ENCODE measurements at places on chromosomes 2 and 18.

- DNase-seq = no peak
Observed at GRCh38 chr2:33022989-33023727, 76.4 kb downstream of the LTBP1 start.

DNA sequence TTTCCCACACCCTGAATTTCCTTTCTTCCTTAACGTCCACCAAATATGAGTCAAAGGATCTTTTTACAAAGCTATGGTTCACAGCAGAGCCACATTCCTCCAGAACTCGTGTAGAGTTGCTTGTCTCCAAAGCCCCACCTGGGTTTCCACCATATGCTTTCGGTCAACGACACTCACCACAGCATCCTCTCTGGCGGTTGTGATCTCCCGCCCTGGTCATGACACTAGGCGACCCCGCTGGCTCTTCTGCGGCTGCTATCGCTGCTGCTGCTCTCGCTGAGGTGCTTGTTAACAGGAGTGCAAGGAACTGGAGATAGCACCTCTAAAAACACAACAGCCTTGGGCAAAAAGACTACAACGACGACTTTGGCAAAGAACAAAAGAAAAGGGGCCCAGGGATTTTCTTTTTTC, 340 bp downstream of the SLC40A1 start:
- DNase-seq = peak; percentile 66

DNA sequence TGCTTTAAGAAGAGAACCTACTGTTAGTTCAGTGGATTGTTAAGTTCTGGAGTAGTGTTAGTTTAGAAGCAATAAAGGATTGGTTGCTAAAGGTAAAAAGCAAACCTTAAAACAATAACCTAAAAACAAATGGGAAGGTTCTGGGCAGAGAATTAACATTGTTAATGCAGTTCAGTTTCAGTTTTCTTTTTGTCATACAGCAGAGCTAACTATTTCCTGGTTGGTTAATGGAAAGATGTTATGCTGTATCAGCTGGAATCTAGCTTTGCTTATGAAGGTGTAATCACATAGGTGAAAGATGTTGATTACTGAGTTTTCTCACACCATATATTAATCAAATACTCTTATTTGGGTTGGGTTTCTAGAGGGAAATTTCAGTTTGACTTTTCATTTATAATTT, 23.8 kb downstream of the SMAD4 start:
- DNase-seq = no peak

DNA sequence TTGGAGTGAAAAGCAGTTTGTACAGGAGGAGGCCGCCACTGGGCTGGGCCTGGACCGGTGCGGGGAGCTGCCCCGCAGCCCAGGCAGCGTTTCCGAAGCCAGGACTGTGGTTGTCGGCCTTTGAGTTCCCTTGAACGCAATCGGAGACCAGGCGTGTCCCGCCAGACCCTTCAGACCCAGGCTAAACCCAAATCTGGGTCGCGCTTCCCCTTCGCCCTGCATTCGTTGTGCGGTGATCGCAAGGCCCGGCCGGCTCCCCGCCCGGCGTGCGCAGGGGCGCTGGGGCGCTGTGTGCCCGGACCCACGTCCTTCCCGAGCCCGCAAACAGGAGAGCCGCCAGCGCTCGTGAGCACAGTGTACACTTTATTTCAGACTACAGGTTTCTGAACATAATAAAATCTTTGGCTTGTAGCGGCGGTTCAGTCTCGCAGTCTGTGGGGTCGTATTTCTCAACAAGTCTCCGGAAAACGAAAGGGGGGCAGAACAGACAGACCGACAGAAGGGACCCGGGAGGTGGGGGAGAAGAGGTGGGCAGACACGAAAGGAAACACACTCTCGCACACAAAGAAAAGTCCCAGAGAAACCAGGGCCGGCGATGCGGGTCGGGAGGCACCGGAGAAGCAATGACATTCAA, 5.5 kb downstream of the EN1 start:
- no peak for DNase-seq

- DNase-seq = no peak
Observed at GRCh38 chr2:236841389-236841788, 244.3 kb upstream of the COPS8 start.
